Fibroblast of upper back skin (primary cell): ENCODE measurements at places on chromosomes 12 and 14.

GRCh38 chr12:49706351-49707127 lies 666 bp downstream of the FMNL3 start:
- DNase-seq: peak; percentile 26

DNA sequence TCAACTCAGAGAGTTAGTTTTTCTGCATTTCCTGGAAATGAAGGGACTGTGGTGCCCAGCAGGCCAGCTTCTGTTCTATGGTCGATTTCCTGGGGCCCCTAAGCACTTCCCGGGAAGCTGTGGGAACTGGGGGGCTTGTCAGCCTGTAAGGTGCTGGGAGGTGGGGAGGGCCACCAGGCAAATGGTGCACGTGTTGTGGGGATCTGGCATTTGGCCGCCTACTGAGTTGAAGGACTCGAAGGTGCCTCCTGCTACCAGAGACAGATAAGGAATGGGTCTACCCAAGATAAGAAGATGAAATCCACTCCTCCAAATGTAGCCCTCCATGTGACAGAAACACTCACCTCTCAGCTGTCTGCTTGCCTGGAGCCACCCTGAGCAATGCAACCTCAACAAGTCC lies 341.7 kb downstream of the DPF3 start:
- DNase-seq: no peak

DNA sequence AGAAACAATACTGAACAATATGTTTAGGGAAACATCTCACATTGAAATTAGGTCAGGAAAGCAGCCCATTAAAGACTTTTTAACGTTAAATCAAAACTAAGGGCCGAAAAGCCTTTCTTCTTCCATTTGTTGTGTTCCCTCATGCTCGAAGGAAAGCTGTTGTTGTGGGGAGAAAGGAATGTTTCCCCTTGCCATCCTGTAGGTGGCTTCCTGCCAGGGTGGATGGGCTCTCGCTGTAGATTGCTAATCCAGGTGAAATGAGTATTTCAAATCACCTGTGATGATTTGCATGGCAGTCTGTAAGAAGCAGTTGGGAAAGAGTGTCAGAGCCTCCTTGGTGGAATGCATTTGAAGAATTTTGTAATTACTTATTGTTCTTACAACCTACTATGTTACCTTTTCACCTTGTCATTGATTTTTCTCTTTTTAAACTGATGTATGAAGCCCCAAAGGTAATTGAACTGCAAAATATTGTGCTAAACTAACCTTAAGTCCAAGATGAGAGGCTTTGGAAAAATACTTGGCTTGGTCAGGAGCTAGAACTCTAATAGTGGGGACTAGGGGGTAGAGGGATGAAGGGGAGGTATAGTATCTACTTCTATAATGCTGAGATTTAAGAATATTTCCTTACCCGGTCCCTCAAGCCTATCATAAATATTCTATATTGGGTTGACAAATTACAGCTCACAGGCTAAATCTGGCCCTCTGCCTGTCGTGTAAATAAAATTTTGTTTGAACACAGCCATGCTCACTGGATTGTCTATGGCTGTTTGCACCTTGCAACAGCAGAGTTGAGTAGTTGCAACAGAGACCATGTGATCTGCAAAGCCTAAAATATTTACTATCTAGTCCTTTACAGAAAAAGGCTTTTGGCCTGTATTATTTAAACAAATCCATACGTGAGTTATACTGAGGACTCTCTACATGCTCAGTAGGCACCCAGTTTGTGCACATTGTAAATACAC lies 7.7 kb upstream of the DCP1B start:
- DNase-seq: no peak

DNA sequence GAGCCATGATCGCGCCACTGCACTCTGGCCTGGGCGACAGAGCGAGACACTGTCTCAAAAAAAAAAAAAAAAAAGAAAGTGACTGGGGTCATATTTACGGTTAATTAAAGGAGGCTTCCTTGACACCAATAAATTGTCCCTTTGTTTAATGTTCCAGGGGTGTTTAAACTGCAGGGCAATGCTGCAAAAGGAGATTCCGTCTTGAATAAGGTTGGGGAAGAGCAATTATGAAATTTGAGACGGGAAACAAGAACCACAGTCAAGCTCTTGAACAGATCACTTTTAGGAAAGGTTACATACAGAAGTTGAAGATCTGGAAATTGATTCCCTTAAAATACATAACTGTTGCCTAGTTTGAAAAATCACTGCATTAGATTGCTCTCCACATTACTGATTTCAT lies 292.9 kb downstream of the DAD1 start:
- DNase-seq: no peak

DNA sequence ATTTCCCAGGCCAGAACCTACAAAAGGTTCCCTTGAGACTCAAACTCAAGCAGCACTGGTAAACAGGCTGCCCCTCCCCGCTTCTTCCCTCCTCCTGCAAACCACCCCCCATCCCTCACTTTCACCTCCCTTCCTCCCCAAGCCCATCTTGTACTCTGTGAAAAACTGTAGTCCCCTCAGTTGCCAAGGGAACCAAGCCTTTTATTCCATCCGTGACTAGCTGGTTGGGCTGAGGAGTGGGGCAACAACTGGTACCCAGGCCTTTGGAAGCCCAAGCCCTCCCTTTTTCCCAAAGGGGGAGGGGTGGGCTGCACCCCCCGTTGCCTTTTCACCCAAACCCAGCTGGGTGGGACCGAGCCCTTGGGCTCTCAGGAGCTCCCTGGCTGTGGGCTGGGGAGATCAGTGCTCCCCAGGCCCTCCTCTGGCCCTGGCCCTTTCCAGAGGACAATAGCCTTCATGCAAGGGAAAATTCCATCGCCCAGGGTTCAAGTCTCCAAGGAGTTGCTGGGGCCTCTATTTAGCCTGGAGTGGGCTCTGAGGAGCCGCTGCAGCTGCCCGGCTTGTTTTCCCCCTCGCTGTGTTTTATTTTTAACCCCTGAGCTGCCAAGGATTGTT lies 61.9 kb downstream of the ZFP36L1 start:
- no peak for DNase-seq

GRCh38 chr14:98182393-98183055 lies 1089.5 kb downstream of the BCL11B start:
- peak; percentile 34 for DNase-seq

DNA sequence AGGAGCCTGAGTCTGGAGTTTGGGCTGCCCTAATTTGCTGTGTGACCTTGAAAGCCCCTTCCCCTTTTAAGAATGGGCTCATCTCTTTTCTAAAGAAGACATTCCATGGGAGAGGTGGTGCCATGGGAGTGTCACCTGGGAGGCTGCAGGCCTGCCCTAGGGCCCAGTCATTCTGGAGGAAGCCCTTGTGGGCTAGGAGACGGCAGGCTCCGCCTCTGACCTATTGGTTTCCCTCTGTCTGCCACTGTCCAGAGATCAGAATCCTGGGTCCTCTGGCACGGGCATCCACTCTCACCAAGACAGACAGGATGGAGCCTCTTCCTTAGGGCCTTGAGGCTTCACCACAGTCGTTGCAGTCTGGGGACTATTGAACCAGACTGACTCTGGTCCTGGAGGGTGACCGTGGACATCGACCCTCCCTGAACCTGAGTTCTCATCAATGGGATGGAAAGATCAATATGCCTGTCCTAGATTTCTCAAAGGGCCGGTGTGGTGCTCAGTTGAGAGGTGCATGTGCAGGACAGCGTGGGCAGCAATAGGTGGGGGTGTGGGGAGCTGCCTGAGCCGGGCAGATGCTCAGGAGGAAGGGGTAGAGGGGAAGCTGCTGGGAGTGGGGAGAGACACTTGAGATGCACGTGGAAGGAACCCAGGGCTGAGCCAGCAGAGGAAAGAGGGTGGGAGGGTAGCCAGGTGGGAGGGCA lies 12.2 kb upstream of the CLMN start:
- DNase-seq: no peak

DNA sequence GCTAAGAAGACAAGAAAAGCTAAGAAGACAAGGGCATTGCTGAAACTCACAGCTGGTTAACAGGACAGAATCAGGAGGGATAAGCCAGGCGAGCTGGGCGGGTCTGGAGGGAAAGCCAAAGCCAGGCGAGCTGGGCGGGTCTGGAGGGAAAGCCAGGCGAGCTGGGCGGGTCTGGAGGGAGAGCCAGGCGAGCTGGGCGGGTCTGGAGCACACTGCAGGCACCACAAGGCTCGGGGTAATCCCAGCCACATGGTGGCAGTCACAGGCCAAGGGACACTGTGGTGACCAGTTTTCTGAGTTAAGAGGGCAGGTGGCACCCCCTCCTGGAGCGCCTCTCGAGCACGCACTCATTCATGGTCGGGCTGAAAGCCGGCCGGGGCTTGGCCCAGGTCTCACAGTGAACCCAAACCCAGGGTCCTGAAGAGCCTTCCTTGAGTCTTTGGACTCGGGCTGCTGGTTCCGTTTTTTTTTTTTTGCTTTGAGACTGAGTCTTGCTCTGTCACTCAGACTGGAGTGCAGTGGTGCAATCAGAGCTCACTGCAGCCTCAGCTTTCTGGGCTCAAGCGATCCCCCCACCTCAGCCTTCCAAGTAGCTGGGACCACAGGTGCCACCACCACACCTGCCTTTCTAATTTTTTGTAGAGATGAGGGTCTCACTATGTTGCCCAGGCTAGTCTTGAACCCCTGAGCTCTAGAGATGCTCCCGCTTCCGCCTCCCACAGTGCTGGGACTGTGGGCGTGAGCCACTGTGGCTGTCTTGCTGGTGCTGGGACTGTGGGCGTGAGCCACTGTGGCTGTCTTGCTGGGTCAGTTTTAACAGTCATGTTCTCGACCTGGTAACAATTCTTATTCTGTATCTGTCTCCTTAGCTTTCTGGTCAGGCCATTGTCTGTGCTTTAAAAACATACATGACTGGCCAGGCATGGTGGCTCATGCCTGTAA lies 40.2 kb downstream of the HSP90AA1 start:
- DNase-seq: peak; percentile 43

DNA sequence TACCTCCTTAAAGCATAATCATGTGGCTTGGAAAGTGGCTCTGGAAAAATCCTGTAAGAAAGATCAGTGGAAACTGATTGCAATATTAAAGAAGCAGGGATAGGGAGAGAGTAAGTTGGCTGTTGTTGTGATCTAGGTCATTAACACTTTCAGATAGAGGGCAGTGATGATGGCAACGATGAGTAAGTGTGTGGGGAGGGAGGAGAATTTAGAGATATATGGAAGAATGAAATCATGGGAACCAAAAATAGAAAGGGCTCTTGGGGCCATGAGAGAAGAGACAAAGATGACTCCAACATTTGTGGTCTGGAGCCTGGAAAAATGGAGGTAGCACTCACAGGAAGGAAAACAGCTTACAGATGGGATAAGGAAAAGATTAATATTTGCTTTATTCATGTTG lies 23.3 kb downstream of the SNRPF start:
- peak; percentile 60 for DNase-seq

- no peak for DNase-seq
Measured at GRCh38 chr12:120497524-120498150, 1.7 kb downstream of the DYNLL1 start.

DNA sequence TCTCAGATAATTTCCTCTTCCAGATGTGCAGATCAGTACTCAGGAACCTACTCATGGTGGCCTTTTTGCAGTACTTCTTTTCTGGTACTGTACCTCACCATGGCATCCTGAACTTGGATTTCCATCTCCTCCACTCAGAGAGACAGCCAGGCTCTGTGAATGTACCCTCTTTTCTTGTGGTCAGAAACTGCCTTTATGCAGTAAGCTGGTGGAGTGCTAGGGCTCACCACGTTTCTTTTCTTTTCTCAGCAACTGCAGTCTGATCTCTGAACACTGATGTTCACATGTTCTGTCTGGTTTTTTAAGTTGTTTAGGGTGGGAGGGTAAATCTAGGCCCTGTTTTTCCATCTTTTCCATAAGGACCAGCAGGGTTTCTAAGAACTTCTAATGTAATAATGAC lies 99.8 kb upstream of the NRXN3 start:
- no peak for DNase-seq

DNA sequence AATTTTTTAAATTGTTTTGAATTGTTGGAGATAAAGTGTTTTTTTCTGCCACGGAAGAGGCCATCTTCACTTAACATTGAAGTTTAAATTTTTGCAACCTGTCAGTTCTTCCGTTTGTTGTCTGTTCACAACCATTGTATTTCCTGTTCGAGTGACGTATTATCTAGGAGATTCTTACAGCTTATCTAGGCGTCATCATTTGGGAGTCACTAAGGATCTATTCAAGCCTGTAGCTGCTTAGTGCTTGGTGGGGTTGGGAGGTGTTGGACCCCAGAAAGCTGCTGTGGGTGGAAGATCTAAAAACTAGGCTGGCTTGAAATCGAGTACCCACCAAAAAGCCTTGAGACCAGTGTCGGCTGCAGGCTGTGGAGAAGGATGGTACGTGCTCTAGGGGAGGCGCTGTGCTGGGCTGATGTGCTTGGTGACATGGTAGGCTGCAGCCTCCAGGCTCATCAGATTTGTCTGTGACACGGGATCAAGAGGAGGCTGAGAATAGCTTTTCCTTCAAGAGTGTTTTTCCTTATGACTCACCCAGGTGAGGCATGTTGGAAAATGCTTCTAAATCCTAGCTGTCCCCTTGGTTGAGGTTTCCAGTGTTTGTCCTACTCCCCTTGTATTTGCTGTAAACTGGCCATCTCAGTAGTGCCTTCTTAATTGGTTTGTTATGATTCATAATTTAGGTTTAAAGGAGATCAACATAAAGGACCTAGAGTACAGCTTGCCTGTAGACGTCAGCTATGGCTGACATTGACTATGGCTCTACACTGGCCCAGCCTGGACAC lies 57.8 kb downstream of the ATG14 start:
- DNase-seq: no peak

DNA sequence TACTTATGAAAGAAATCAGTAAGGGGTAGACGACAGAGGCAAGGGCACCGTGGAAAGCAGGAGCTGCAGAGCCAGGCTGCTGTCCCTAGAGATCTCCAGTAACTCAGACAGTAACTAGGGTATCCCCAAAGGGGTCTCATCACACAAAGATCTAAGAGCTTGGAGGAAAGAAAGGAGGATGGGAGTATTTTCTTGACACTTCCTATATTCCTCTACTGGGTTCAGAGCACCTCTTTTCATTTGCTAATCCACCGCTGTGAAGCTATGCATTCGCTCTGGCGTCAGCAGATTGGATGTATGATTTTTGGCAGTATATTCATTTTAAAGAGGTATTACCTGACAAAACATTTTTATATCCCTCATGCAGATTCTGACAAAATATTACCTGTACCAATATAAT lies 12.6 kb downstream of the USP44 start:
- DNase-seq: no peak

DNA sequence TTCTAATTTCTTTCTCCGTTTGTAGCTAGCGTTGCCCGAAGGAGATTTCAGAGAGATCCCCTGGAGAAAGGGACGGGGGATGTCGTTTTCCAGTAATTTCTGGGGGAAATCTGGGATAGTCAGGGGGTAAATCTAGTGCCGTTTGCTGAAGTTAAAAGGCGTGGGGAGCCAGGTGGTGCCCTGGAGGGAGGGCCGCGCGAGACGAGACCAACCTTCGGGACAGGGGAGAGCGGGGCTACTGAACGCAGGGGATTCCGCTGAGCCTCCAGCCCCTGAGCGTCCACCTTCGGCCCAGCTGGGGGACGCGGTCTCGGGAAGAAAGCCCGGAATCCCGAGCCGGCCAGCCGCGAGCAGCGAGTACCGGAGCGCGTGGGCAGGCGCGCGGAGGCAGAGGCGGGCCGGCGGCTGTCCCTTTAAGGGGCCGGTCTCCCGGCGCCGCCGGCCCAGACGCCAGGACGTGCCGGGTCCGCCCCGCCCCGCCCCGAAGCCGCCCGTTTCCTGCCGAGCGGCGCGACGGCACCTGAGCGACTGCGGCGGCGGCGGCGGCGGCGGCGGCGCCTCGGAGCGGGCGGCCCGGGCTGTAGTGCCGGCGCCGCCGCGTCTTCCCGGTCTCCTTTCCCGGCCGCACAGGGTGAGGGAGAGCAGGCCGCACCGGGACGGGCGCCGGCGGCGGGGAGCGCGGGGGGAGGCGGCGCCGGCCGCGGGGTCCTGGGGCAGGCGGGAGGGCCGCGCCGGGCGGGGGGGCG lies at the start of gene KTN1:
Gene KTN1, plus strand, starts transcription at position 484 of the 746 bp plus-strand sequence. CDS start 31,842 bp downstream, outside the sequence.
- peak; percentile 81 for DNase-seq
